CD8-positive, alpha-beta T cell (primary cell): ENCODE measurements at places on chromosomes 2 and 18.

DNA sequence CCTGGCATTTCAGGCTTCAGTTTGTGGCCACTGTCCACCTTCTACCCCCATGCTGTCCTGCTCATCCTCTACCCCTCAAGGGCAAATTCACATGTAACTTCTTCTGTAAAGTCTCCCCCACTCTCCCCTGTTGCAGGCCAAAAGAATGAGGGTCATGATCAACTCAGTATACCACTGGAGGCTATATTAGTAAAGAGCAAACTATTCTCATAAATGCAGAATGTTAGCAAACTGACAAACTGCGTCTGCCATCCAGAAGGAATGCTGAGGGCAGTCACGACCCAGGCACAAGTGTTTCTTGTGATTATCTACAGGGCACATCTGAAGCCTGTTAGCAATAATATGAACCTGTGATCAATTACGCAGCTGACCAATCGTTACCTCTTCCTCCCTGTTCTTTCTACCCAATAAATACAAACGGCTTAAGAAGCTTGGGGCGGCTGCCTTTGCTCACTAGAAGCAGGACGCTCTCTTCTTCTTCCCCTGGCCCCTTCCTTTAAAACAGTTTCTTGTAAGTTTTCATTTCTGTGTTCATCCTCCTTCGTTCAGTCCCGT lies 58.3 kb downstream of the SEPTIN10 start:
- DNase-seq, result no peak

GRCh38 chr2:43081131-43081765 lies 145.2 kb downstream of the ZFP36L2 start:
- no peak for DNase-seq

DNA sequence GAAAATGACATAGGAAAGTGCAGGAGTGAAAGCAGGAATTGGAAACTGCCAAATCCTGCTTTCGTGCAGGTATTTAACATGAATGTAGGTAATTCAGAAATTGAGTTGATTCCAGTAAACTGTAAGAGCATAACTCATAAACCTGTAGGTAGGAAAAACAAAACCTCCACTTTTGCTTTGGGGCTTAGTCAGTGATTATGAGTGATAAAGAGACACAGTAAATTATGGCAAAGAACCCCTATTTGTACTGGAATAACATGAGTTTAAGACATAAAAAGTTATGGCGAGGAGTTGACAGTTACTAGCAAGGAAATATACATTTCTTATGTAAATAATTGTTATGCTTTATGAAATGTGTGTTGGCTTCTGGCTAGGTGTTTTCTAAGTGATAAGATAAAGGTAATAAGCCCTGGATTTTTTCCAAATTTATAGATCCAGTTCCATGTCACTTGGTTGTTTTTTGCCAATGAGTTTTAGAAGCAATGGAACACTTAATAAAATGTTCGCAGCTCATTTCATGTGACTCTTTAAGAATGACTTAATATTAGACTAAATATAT lies 17.3 kb downstream of the MAP3K20 start:
- DNase-seq, result no peak

DNA sequence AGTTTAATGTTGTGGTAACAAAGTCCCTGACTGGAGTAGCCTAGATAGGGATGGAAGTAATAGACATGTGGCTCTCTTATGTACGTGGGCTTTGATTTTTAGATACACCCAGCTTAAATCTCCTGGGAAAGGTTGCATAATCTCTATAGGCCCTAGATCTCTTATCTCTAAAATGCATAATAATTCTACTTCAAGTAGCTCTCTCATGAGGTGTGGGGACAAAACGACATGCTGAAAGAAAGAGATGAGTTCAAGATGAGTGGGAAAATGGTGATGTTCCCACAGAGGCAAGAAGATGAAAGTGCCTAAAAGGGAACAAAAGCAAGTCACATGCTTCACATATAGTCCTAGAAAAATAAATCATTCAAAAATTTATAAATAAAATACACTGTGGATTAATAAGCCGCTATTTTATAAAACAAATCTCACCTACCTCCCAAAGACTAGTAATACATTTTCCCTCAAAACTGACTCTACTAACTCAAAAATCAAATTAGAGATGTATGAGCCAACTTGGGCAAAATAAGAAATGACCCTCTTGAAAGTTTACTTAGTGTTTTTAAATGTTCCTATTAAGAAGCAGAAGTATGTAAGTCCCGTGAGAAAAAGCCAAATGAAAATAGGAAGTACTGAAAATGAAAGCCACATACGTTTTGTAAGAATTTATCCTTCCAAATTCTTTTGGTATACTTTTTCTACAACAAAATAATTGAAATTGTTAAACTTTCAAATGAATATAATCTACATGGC lies 148.2 kb upstream of the ITGA4 start:
- DNase-seq, result no peak

- no peak for DNase-seq
Observed at GRCh38 chr18:29164993-29165599, 988.2 kb upstream of the CDH2 start.
